T-helper 22 cell (primary cell): ENCODE measurements at places on chromosomes 11 and 22.

DNA sequence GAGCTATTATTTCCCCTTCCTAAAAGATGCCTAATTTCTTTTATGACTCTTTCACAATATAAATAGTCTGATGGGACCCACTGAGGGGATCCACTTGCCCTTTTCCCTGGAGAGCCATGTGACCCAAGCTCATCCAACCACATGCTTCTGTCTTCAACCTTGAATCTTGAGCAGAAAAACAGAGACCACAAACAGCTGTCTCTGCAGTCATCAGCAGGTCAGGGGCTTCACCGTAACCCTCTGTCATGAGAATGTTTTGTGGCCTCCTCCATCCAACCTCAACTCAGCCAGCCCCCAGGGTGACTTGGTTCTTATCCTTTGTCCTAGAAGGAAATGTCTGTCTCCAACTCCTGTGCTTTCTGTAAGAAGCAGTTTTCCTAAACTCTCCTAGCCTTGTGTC lies 129.6 kb upstream of the POU2AF2 start:
- DNase-seq: no peak

DNA sequence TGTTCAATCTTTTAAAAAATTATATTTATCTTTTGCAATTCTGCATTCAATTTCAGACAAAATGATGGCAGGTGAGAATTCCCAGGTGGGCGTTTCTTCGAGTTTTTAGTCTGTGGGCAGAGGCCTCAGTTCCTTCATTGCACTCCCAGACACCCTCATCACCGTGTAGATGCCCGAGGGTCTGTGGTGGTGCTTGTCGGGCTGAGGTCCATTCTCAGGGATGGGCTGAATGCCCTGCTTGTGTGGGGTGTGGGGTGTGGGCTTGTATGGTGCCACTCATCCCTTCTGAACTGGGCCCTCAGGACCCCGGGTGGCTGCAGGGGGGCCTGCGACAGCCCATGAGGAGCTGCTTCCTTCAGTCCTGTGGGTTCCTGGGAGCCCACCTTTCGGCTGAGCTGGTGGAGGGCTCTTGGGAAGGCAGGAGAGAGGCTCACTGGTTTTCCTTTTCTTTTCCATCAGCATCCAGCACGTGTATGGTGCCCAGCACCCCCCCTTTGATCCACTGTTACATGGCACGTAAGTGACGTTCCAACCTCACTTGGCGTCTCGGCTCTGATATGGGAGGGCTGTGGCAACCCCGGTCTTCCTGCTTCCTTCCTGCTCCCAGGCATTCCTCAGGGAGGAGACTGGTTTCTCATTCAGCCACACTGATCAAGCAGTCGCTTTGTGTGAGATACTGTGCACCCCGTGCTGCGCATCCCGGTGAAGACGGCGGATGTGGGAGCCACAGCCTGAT lies 29.8 kb downstream of the TBC1D22A start:
- DNase-seq: no peak

DNA sequence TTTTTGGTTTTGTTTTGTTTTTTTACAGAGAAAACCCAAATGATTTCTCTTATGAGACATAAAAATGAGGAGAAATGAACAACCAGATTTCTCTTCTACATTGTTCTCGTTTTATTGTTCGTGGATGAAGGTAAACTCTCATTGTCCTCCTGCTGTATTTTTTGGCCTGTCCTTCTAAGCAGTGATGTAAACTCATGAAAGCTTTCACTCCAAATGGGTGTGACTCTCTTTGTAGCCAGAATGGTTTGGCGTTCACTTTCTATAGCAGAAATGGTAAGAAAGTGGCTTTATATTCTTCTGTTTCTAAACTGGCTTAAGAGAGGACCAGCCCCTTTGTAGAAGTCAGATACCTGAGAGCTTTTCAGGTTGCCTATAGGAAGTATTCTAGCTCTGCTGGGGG lies 15.5 kb upstream of the BMAL1 start:
- no peak for DNase-seq

GRCh38 chr11:122599434-122599833 lies 56.1 kb upstream of the UBASH3B start:
- DNase-seq: no peak

- no peak for DNase-seq
Observed at GRCh38 chr11:29963796-29964195, 53.0 kb downstream of the KCNA4 start.

DNA sequence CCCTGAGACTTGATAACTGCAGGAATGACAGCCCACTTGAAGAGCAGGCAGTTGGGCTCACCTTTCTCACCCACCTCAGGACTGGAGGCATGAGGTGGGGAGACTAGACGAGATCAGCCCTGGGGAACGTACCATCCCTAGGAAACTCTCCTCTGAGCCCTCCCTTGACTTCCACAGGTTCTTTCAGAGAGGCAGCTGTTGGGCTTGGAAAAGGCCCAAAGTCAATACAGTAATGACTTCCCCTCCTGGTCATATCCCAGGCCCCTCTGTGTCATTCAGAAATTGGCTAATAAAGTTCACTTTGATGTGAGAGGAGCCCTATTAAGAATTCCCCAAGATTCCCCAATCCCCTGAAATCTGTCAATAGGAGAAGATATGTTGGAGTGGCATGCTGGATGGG lies 5.8 kb upstream of the NECTIN1 start:
- DNase-seq: no peak

DNA sequence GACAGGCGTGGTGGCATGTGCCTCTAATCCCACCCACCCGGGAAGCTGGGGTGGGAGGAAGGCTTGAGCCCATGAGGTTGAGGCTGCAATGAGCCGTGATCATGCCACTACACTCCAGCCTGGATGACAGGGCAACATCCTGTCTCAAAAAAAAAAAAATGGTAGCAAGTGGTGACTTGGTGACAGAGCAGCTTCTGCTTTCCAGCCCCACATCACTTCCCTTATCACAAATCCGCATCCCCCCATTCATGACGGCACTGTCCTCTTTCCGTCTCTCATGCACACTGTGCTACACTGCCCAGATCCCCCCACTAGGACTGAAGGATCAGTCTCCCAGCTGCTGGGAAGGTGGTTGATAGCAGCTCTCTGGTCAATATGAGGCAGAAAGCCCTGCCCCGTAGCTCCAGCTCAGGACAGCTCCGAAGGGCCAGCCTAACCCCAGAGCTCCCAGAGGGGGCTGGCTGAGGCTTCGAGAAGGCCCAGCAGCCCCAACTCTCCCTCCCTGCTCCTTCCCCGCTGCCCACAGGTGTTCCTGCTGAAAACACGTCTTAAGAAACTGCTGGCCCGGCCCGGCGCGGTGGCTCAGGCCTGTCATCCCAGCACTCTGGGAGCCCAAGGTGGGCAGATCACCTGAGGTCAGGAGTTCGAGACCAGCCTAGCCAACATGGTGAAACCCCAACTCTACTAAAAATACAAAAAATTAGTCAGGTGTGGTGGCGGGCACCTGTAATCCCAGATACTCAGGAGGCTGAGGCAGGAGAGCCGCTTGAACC lies 15.9 kb downstream of the PGA5 start:
- DNase-seq: no peak

DNA sequence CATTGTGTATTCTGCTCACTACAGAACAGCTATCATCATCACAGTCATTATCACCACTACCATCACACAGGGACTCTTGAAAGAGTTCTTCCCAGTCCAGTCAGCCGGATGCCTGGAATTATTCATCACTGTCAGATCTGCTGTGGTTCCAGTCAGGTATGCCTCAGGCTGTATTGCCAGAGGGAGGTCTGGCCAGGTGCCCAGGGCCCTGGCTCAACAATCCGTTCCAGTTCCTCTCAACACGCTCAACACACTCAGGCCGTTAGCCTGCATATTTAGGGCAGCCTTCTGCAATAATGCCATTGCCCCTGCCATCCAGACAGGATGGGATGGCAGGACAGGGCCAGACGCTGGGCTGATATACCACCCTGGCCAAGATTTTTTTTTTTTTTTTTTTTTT lies 28.6 kb upstream of the RASL10A start:
- no peak for DNase-seq

DNA sequence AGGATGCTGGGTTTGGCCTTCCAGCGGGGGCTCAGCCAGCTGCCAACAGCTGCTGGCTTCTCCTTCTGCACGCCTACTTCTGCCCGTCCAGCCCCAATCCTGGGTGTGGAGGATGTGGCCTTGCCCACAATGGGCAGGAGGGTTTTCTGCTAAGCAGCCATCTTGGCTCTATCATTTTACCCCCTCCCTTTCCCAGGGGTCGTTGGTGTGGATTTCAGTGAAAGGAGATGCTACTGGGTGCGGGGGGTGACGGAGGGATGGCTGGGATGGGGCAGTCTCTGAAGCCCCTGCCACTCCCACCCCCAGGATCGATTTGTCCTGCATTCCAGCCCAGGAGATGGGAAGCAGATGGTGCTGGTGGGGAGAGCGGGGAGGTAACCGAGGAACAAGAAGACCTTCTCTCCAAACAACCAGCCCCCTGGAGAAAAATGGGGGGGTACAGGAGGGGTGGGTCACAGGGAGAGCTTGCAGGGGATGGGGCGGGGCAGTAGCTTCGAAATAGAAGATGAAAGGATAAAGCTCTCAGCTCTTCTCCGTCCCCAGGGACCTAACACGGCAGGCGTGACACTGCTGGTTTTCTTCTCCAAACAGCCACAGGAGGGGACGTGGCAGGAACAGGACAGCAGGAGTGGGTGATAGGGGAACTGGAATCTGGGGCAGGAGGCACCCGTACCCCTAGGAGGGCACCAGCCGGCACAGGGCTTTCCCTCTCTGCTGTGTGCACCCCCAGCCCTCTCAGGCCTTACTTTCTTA lies 68.9 kb downstream of the NECTIN1 start:
- no peak for DNase-seq

GRCh38 chr11:2661173-2662023 lies 38.4 kb downstream of the KCNQ1OT1 start:
- no peak for DNase-seq

GRCh38 chr11:73653996-73654395 lies 7.6 kb downstream of the PLEKHB1 start:
- no peak for DNase-seq

GRCh38 chr22:28766628-28767027 lies 5.9 kb upstream of the CCDC117 start:
- DNase-seq: no peak

DNA sequence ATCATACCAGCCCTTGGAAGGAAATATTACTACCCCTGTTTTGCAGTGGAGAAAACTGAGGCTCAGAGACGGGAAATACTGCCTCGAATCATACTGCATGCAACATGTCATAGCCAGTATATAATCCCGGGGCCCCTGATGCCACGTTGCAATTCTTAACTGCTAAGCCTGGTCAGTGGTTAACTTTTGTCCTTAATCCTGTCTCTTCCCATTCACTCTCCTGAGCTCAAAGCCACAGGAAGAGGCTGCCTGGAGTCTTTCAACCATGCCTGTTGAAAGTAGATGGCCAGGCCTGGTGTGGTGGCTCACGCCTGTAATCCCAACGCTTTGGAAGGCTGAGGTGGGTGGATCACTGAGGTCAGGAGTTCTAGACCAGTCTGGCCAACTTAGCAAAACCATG lies 166.6 kb downstream of the MIAT start:
- no peak for DNase-seq

GRCh38 chr11:45383224-45383623 lies 97.1 kb upstream of the SYT13 start:
- DNase-seq: no peak

GRCh38 chr11:31995525-31996094 lies 95.3 kb upstream of the RCN1 start:
- DNase-seq: no peak

DNA sequence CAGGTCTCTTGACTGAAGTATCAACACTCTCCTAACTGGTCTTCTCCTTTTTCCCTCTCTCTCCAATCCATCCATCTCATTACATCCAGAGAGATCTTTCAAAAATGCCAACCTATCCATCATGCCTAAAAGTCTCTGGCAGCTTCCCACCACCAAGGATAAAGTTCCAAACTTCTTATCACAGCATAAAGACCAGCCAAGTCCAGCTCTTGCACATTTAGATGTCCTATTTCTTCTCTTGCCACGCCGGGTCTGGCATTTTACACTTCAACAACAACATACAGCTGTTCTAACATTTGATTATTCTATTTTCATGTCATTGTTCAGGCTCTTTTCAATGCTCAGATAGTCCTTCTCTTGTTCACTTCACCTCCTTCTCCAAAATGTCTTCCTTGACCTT lies 70.6 kb downstream of the RELT start:
- no peak for DNase-seq

DNA sequence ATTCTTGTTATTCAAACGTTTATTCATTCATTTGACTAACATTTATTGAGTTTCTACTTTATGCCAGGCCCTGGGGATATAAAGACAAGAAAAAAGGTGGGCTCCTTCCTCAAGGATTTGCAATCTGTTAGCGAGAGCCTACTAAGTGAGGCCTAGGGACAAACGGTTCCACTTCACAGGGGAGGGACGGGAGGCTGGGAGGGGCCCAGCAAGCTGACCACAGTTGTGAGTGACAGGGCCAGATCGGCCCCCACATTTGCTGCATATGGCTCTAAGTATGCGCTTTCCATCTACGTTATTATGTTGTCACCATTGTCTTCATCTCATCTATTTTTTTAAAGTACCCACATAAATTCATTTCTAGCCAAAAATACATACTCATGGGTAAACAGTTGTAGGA lies 271.1 kb downstream of the BUD13 start:
- no peak for DNase-seq

- no peak for DNase-seq
Observed at GRCh38 chr11:16133867-16134266, 222.5 kb downstream of the SOX6 start.

- DNase-seq: no peak
Observed at GRCh38 chr22:18031695-18032454, 7.5 kb upstream of the MICAL3 start.

GRCh38 chr22:12601870-12602779 lies 2925.9 kb upstream of the OR11H1 start:
- DNase-seq: no peak

- no peak for DNase-seq
Observed at GRCh38 chr11:63536669-63537292, at the start of gene PLAAT4. PLAAT4 (plus strand) TSS chr11:63536808; CDS start chr11:63536869, 61 bp downstream.

DNA sequence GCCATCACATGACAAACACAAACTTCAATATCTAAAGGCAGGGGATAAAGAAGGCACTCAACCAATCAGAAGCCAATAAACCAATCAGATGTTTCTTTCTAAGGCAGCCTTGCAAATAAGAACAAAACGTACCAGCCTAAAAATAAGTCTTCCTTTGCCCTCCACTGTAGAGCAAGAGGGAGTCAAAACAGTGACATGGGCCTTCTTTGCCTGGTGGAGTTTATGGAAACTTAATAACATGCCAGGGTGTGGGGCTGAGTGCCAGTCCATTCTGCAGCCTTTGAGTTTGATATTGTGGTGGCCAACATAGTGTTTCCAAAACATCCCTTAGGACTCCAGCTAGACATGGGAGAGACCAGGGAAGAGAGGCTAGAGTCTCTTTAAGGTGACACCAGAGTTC lies 126.1 kb upstream of the NECTIN1 start:
- no peak for DNase-seq

DNA sequence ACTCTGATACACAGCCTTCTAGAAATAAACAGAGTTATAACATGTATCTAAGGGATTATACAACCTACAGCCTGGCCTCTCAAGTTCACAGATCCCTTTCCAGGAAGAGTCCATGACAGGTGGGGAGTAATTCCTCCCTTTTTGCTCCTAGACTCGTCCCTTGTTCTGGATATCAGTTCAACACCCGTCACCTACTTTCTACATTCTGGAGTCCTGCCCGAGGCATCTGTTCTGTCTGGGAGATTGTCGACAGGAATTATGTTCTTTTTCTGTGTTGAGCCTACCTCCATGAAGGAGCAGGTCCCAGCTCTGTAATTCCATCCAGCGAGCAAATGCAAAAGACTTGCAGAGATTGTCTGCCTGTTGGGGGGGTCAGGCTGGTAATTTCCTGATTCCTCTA lies 224.6 kb upstream of the NTM start:
- DNase-seq: no peak
